Activated CD4-positive, CD25-positive, alpha-beta regulatory T cell treated with anti-CD3 and anti-CD28 coated beads, Interleukin-2, amount 50 U/mL, for 24 hours (primary cell): ENCODE measurements at places on chromosomes 4 and X.

GRCh38 chrX:75303795-75304194, 29.9 kb downstream of the UPRT start:
- no peak for ATAC-seq

DNA sequence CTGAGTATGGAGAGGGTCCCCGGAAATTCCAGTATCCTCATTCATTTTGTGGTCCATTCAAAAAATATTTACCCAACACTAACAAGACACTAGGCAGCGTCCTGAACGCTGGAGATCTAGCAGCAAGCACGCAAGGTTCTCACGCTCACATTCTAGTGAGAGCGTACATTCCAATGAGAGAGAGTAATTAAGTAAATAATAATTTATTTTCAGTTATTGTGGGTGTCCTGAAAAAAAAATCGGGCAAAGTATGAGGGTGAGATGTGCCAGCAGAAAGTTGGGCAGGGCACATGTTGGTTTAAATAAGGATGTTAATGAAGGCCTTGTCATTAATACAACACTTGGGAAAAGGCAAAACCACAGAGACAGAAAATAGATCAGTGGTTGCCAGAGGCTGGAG, 4.0 kb upstream of the TMEM156 start:
- no peak for ATAC-seq

DNA sequence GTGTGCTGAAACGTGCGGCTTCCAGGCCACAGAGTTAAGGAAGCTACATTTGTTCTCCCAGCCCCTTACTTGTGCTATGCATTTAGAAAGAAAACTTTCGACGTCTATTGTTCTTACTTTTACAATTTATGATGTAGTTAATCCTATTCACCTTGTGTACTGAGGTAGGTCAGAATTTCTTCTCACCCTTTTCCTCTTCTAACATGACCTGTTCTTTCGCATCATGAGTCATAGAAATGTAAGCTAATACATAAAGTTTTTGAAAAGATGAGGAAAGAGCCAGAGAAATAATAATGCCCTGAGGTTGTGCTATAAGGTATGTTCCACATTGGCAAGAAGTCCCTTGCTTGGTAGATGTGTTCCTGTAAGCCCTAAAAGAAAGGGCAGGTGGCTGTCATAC, 298.3 kb downstream of the TRIML1 start:
- ATAC-seq = no peak

- no peak for ATAC-seq
These were observed 600 bp upstream of the HEPH start for GRCh38 chrX:66163447-66163846.

DNA sequence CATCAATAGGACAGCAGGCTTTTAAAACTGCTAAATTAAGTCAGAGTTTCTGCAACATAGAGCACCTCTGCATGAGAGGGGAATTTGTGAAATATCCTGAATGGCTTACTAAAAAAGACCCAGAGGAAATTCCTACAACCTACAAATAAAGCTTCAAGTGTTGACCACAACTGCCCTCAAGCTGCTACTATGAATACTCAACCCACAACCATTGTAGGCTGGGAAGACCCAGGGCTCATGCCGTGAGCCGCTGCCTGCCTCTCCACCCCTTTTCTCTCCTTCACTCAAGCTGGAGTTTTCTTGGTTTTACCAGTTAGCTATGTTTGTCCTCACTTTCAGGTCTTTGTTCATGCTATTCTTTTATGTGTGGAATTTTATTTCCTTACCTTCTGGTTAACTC, 151.6 kb downstream of the EMCN start:
- no peak for ATAC-seq

DNA sequence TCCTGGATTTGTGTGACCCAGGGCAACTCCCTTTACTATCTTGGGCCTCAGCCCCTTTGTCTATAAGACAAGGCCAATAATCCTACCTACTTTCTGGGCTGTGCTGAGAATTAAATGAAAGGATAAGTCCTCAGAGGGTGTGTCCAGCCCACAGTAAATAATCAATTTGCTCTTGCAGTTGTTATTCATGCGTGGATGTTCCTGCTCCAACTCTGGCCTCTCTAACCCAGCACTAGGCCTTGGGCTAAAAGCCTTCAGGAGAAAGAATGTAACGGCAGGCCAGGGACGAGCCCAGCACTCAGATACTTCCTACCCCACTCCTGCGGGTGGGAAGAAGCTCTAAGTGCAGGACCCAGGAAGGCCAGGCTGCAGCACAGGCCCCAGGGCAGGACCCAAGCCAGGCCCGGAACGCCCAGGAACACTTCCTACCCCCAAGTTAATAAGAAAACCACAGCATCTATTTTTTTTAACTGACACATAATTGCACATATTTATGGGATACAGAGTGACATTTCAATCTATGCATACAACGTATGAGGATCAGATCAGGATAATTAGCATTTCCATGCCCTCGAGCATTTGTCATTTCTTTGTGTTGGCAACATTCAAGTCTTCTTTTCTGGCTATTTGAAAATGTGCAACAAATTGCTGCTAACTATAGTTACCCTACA, 179.6 kb upstream of the RBPJ start:
- no peak for ATAC-seq

DNA sequence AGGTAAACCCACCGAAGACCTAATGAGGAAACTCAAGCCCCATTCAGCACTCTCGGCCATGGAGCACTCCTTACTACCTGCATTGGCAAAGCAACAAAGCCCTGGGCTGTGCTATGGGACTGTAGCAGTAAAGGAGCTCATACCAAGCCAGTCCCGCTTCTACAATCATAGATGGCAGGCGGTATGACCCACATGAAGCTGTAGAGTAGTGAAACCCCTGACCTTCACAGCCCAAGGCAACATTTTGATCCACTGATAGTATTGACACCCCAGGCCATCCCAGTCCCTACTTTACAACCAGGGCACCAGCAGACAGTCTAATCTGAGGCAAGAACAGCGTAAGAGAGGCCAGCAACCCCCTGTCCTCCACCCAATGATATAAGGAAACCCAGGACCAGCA, 25.2 kb downstream of the CENPC start:
- no peak for ATAC-seq

- ATAC-seq = no peak
These were observed 59.5 kb upstream of the KDR start for GRCh38 chr4:55184600-55185523.

DNA sequence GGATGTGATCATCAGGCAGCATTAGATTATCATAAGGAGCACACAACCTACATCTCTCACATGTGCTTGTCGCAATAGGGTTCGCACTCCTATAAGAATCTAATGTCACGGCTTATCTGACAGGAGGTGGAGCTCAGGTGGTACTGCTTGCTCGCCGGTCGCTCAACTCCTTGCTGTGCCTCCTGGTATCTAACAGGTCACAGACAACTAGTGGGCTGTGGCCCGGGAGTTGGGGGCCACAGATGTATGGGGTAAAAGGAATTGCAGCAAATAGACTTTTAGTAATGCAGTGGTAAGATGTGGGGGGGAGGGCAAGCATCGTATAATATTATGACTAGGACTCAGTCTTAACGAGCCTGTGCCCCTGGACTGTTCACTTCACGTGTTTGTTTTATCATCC, 624.8 kb downstream of the CENPC start:
- no peak for ATAC-seq

GRCh38 chr4:113447061-113447460, 314.5 kb downstream of the CAMK2D start:
- no peak for ATAC-seq

GRCh38 chr4:88814043-88814617, 116.5 kb upstream of the NAP1L5 start:
- no peak for ATAC-seq

DNA sequence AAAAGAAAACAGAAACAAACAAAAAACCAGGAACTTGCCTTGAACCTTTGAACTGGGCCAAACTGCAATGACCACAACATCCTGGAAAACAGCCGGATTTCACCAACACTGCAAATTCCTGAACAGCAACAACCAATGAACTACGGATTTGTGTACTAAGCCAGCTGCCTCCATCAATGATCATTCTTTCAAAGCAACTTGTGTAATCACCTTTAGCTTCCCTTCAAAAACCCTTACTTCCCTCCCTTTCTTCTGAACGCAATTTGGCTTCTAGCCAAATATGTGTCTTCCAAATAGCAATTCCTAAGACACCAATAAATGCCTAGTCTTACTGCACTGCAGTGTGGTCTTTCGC, 98.5 kb upstream of the FAM47C start:
- no peak for ATAC-seq

DNA sequence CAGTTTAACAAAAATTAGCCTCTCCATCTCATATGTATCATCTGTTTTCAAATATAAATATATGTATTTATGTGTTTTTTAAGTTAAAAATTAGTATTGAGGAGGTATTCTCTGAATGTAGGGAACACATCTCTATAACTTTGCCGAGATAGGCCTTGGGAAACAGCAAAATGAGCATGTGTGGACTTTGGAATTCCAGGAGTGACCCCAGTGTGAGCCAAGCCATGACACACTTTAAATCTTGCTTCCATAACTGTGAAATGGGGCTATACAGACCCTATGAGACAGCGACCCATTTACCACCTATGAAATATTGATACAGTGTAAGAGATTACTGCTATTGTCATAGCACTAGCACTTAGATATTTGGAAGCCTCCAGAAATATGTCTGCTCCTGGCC, 58.8 kb downstream of the FRMPD4 start:
- ATAC-seq = no peak

DNA sequence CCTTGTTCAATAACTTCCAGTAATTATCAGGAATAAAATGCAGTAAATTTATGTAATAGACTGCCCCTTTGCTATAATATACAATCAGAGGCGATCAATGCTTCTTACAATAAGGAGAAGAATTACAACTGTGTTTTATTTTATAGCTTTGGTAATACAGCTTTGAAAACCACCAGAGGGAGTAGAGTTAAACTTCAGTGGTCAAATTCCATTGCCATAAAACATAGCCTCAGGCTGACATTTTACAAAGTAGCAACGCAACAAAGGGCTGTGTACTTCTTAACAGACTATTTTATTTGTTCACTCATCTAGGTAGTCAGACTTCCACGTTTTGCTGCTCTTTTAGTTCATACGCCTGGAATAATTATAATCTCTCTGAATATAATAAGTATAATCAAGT, 58.5 kb downstream of the TEX13C start:
- ATAC-seq = no peak

- ATAC-seq = no peak
These were observed 81.7 kb upstream of the BMP2K start for GRCh38 chr4:78694457-78694787.

DNA sequence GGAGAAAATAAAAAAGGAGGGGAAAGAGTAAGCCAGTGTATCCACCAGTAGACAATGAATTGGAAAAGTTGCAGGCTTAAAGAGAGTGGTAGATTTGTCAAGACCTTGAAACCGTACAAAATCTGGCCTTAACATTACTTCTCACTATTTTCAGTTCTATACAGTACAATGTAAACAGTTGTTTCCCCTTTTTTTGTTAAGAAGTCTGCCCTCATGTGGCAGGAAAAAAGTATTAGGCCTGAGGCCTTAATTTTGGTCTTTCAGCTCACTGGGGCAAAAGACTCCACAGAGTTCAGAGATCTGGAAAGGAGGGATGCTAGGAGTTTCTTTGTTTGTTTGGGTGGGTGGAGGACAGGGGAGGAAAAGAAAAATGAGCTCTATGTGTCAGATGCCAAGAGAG, 92.8 kb upstream of the CCDC160 start:
- no peak for ATAC-seq

DNA sequence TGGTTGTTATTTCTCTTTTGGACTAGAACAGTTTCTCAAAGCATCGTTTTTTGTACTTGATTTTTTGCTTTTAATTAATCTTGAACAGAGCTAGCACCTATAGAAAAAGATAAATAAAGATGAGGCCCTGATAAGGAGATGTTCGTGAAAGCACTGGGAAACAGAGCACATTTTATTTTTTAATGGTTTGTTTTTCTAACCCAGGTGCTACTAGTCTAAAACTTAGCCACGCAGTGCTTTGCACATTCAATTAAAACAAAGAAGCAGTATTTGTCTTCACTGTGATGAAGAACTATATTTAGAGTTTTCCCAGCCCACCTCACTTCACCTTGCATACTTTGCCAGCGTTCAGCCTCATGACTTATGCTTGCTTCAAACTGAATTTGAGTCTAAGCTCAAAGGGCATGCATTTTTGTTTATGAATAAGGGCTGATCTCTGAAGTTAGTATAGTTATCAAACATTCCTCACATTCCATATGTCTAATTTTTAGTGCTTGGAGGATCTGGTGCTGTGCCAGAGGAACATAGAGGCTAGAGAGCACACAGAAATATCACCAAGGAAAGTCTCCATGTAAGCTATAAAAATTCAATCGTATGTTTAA, 76.7 kb downstream of the WWC2 start:
- ATAC-seq = no peak

DNA sequence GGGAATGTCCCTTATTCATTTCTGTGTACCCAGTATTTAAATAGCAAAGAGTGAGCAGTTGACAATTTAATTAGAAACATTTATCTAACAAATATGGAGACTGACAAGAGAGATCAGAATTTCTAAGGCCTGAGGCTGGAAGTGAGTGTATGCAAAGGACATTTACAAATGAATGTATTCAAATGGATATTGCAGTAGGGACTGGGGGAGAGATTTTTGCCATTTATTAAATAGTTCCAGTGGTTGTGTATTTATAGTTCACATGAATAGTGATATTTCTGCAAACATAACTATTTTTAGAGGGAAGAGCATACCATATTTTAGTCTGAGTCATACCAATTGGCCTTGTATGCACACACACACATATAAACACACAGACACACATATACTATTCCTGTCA, 592.4 kb downstream of the GLUD2 start:
- ATAC-seq = no peak

DNA sequence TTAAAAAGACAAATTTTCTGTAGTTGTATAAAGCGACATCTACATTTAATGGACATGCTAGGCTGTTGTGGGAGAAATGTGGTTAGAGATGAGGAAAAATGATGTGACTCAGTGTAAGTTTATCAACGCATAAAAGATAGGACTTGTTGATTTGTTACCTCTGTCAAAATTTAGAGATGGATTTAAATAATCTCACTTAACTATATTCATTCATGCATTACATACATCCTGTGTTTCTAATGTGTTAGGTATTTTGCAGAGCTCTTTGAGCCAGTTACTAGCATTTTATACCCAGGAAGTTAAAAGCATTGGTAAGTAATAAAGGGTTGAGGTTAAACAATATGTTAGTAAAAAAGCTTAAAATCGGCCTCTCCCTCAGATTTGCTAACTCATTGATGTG, 34.3 kb downstream of the METAP1 start:
- no peak for ATAC-seq

DNA sequence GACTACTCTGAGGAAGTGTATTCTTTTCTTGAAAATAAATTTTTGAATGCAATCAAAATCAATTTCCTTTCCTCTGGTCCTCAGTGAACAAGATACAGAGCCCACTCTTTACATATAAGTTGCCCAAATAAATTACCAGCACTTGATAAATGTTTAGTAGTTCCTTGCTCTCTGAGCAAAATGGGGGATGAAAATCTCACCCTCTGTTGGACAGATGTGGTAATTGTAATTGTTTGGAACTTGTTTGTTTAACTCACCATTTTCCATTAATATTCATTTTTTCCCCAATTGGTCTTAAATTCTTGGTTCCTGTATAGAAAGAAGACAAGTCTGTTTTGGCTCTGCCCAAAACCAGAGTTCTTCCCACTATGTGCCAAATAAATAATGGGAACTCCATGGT, 146.3 kb downstream of the LDB2 start:
- no peak for ATAC-seq
